ENCODE measurements at places on chromosomes 4 and X.
A peak's percentile ranks its signal among the peaks of the same experiment; 100 is the strongest.

DNA sequence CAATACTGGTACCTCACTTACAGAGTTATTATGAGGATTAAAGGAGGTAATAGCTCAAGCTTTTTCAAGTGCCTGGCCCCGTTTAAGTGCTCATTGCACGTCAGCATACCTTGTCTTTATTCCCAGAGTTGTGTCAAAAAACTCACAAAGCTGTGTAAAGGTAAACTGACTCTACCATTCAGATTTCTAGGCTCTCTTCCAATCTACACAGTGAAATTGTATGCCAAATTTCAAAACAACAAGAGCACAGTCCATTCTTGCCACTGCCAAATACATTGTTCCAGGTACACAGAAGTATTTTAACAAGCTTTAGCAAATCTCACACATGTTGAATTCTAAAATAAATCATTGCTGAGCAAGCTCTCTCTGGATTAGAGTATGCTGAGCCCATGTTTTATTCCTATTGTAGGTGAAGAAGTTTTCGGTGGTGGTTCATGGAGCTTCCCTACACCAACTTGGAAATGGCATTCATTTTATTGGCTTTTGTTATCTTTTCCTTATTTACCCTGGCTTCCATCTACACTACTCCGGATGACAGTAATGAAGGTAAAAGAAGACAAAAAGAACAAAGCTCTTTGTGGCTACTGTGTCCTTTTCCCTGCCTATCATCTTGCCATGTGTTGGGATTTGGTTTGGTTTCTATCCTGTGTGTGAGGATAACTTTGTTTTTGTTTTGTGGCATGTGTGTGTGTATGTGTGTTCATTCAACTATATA is 16.2 kb downstream of the SMIM31 start:
- DNase-seq, result no peak

GRCh38 chr4:156774422-156774821 is 197.2 kb downstream of the PDGFC start:
- peak; percentile 94 for DNase-seq

DNA sequence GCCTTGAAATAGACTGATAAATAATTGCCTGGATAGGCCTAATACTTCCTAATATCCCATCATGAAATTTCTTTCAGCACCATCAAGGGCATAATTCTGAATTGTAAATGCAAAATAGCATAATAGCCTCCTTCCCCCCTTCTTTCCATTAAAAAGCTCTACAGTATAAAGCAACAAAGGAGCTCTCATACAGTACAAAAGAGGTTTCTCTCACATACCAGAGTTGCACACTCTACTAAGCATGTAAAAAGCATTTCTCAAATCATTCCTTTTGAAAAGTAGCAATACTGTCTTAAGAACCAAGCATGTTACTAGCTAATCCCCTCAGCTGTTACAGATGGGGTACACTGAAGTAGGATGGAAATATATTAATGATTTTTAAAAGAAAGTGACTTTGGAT is 509.0 kb downstream of the KLHL13 start:
- no peak for DNase-seq

- DNase-seq, result peak; percentile 20
Measured at GRCh38 chr4:65861993-65862392, 191.7 kb upstream of the EPHA5 start.

DNA sequence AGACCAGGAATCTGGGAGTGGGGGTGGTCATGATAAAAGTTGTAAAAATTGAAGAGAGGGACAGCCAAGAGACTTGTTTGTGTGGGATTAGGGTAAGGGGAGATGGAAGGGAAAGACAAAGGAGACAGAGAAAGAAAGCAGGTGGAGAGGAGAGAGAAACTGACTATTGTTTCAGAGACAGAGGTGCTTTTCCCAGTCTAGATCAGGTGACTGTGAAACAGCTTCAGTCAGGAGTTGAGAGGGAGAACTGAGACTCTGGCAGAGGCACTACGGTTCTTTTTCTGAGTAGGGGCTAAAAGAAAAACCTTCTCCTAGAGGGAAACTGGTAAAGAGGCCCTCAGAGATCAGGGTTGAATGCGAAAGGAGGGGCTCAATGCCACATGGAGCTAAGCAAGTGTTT is 106.4 kb downstream of the KDR start:
- peak; percentile 24 for DNase-seq

DNA sequence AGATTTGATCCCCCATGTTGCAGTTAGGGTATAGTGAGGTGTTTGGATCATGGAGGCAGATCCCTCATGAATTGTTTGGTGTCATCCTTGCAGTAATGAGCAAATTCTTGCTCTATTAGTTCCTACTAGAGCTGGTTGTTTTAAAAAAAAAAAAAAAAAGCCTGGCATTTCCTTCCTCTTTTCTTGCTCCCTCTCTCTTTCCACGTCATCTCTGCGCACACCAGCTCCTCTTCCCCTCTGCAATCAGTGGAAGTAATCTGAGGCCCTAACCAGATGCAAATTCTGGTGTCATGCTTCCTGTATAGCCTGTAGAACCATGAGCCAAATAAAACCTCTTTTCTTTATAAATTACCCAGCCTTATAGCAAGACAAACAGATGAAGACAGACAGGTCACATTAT is 24.5 kb downstream of the WDR17 start:
- DNase-seq, result no peak

DNA sequence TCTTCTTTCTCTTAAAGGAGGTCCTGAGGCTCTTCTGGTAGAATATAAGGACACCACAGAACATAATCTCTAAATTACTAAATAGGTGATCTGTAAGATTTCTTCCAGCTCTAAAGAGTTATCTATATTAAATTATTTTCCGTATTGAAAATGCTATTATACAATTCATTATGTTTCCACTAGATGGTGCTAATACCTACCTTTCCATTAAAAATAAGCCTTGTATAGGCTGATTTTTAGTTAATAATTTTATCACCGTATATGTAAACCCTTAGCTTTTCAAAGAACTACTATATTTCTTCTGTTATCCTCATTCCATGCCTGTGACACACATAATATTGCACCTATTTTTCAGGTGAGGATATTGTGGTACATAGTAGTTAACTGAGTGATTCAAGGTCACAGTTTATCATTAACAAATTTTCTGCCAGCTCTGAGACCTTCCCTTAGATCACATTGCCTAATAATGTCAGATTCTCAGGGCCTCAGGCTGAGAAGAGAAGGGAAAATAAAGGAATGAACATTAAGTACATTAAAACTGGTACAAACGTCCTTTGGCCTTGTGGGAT is 138.8 kb downstream of the TEX11 start:
- DNase-seq, result peak; percentile 12

GRCh38 chr4:2728806-2729532 is 27.2 kb downstream of the TNIP2 start:
- DNase-seq, result no peak

DNA sequence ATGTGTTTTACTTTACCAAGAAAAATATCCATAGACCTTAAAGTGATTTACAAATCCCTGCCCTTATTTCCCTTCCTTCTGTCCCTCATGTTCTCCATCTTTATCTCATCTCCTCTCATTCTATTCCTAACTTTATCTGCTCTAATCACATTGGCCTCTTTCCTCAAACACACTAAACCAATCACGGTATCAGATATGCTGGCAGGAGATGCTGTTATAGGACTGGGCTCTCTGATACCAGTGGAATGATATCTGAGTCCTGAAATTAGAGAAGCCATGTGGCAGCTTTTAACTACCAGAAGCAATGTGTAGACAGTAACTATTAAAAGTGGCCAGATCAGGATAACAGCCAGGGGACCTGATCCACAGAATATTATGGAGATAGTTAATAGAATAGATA is 49.9 kb upstream of the GIMD1 start:
- no peak for DNase-seq

GRCh38 chr4:121642876-121643585 is 53.7 kb downstream of the ANXA5 start:
- DNase-seq, result no peak

DNA sequence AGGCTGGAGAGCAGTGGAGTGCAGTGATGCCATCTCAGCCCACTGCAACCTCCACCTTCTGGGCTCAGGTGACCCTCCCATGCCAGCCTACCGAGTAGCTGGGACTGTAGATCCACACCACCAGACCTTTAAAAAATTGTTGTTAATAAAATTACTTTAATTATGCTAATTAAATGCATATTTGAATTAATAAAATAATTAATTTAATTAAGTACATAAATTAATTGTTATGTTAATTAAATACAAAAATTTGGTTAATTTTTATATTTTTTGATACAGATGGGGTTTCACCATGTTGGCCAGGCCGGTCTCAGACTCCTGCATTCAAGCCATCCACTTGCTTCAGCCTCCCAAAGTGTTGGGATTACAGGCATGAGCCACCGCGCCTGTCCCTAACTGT is 12.6 kb upstream of the RAPGEF2 start:
- no peak for DNase-seq

DNA sequence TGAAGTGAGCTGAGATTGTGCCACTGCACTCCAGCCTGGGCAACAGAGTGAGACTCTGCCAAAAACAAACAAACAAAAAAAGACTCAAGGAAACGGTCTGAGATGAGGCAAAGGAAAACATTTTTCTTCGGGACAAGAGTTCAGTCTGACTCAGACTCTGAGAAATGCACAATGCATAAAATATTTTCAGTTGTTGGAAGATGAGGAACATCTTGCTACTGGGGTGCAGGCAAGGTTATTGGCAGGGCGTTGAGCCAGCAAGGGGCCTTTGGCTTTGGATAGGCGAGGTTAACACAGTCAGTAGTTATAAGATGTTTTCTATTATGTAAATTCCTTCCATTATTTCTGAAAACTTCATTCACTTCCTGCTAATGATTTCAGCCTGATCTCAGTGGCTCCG is 96.1 kb upstream of the VCX start:
- DNase-seq, result peak; percentile 1

DNA sequence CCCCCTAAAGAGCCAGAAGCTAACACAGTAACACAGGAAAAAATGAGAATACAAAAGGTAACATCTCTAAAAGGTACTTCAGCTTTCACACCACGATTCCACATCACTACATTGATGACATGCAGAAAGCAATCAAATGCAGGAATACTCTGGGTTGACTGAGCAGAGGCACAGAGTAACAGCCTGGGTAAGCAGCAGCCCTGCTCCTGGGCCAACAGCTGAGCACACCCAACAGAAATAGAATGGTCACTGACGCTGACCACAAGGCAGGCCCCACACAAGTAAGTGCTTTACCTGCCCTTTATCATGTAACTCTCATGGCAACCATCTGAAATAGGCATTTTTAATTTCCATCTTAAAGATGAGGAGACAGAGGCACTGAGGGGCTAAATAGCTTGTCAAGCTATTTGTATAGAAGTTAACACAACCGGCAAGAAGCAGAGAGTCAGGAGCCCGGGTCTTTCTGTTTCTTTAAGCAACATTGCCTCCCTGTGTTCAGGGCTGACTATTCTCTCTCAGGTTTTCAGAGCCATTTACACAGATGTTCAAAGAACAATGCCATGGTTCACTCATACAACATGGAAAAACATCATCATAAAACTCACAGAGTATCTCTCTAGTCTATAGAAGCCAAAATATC is 168.9 kb downstream of the ZNF674 start:
- DNase-seq, result peak; percentile 58

- DNase-seq, result no peak
Measured at GRCh38 chr4:142292231-142292630, 553.9 kb downstream of the INPP4B start.

- no peak for DNase-seq
Measured at GRCh38 chrX:15170927-15171326, 99.0 kb downstream of the ASB9 start.

DNA sequence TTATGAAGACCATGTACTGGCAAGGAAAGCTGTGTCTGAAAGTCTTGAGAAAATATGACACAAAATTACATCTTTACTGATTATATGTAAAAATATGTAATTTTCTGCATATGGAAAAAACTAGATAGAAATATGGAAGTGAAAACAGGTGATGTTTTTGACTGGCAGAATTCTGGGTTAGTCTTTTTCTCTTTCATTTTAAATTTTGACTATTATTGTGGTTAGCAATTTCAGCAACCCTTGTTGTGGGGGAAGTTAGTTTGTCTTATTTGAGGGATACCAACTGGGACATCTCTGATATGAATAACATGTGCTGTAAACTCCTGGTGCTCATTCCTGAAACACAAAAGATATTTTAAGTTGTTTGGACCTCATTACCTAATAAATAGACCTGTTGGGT is 49.9 kb upstream of the CPEB2 start:
- DNase-seq, result no peak

DNA sequence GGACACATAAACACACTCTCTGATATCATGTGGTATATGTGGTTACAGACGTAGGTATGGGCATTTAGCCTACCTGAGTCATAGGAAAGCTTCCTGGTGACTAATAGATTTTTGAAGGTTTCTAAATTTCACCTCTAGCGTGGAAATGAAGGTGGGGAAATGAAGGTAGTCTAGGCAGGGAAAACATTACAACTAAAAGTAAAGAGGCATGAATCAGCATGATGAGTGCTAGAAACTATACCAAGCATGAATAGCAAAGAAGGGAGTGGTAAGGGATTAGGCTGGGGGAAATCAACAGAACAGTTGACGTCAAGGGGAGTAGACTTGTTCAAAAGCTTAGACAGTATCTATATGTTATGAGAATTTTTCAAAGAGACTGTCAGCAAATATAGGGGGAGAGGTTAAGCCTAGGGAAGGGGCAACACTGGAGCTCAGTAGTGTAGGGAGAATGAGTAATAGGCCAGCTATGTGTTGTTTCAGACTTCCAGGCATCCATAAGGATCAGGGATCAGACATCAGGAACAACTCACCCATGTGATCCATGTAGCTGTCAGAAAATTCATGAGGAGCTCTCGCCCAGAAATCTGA is 279.3 kb upstream of the DIPK2B start:
- DNase-seq, result peak; percentile 96

Data from bronchial epithelial cell (primary cell).